ENCODE measurements at places on chromosomes 2 and 18.

DNA sequence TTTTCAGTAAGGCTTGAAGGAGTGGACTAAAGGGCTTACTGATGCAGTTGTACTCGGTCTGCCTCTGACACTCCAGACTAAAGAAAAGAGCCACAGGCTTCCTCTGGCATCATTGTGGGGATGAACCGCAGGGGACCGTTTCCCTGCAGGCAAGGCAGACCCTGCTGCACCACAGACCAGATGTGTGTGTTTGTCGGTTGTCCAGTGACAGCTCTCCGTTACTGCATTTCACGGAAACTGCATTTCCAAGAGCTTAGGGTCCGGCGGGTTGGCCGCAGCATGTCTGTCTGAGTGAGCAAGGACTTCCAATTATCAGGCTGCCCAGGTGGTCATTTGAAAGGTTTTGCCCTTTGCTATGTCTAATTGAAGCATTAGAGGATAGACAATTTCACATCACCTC lies 98.1 kb downstream of the FAM210A start:
- DNase-seq = no peak

- no peak for DNase-seq
Observed at GRCh38 chr2:230814616-230815015, 50.1 kb upstream of the ITM2C start.

GRCh38 chr2:190551928-190552327 lies 17.4 kb upstream of the NEMP2 start:
- DNase-seq = no peak

GRCh38 chr18:74608681-74609080 lies 11.0 kb downstream of the ZNF407 start:
- no peak for DNase-seq

DNA sequence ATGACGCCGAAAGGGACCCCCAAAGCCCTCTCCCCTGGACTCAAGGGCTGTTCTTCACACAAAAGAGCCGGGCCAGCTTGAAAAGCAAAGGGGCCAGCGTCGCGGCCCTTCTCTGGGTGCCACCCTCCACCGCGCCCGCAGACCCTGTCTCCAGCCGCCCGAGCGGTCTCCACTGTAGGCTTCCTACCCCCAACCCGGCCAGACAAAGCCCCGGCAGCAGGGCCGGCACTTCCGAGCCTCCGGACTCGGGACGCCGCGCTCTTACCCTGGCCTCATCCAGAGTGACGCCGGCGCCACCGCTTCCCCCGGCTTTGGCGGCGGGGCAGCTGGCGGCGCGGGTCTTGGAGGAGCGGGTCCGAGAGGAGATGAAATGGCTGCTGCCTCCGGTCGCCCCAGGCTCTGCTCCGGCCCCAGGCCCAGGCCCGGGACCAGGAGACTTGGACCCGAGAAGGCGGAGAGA lies 603 bp downstream of the ATAD2B start:
- DNase-seq = peak; percentile 90

DNA sequence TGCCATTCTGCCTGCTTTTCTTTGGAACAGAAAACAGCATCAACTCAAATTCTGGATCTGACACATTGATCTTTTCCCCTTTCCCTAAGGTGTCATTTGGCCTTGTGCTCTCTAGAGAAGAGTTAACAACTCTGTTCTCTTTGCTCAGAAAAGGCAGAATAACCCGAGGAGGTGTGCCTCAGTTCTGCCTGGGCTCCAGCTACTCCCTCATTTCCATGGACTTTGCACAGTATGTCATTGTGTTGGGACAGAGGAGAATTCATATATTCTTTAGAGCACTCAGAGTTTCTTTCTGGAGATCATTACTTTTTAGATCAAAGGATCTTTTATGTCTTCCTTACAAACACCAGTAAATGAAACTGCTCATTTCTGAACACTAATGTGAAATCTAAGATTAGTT lies 249.1 kb downstream of the PHLPP1 start:
- no peak for DNase-seq

DNA sequence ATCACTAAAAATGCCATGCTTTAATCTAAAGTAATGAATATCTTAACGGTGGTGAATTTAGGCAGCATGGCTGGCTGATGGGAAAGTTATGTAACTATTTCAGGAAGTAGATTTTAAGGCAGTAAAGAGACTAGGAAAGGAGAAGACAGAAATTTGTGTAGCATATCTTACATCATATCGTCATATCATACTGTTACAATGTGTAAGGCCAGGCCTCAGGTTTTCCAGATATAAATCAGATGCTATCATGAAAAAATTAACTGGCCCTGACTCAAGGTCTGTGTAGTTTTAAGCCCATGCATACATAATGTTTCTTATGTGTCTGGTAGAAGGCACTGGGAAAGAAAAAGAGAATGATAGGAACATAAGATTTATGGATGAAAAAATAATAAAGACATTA lies 8.9 kb upstream of the FAP start:
- no peak for DNase-seq

- DNase-seq = no peak
Observed at GRCh38 chr2:155033652-155034051, 335.2 kb downstream of the KCNJ3 start.

- no peak for DNase-seq
Observed at GRCh38 chr2:46119453-46119852, 177.8 kb upstream of the EPAS1 start.

GRCh38 chr18:22700920-22701319 lies 232.2 kb upstream of the RBBP8 start:
- no peak for DNase-seq

GRCh38 chr18:62370366-62370765 lies 45.3 kb downstream of the TNFRSF11A start:
- DNase-seq = no peak

DNA sequence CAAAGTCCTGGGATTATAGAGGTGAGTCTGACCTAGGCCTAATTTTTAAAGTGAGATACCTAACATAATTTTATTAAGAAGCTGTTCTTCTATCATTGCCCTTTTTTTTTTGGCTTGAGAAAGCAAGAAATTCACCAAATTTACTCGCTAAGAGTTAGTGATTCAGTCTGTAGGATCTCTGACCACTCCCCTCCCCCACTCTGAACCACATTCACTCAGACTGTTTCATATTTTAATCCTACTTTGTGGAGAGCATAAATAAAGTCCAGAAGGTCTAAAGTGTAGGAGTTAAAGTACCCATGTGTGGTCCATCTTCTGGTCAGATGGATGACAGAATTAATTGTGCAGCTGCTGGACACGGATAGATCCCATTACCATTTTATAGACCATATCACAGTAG lies 115.8 kb upstream of the MGAT5 start:
- DNase-seq = no peak

DNA sequence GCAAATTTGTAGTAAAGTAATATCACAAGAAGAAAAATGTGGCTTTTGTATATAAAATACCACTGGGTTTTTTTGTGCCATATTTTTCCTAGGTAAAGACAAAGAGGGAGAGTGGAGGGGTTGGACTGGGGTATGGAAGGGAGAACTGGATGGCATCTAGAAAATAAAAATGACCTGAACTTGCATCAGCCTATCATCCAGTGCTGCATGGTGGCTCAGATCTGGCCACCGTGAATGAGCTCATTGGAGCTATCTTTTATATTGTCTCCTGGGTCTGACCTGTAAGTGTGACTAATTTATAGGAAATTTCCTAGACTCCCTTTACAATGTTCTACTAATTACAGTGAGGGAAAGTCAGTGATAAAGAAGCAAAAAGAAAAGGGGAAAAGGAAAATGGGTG lies 369.0 kb downstream of the TMEM182 start:
- no peak for DNase-seq

DNA sequence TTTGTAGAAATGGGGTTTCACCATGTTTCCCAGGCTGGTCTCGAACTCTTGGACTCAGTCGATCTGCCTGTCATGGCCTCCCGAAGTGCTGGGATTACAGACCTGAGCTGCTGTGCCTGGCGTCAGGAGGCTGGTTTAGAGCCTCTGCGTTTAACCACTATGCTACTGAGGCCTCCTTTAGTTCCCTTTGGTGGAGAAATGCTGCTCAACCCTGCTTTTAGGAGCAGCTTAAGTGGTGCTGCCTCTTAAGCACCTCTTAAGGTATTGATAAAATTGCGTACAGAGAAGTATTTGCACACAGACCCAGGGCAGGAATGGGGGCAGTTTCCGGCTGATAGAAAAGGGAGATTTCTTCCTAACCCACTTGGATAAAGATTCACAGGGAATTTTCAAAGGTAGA lies 8.0 kb downstream of the CD8A start:
- no peak for DNase-seq

DNA sequence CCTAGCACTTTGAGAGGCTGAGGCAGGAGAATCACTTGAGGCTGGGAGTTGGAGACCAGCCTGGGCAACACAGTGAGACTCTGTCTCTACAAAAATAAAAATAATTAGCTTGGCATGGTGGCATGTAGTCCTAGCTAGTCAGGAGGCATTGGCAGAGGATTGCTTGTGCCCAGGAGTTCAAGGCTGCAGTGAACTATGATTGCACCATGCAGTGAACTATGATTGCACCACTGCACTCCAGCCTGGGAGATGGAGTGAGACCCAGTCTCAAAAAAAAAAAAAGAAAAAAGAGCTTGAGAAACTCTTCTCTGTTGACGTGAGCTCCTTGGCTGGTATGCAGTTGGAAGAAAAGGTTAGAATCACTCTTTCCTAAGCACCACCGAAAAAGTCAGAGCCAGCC lies 125.1 kb upstream of the TNP1 start:
- DNase-seq = no peak

GRCh38 chr2:224930124-224930523 lies 112.1 kb downstream of the DOCK10 start:
- DNase-seq = no peak

DNA sequence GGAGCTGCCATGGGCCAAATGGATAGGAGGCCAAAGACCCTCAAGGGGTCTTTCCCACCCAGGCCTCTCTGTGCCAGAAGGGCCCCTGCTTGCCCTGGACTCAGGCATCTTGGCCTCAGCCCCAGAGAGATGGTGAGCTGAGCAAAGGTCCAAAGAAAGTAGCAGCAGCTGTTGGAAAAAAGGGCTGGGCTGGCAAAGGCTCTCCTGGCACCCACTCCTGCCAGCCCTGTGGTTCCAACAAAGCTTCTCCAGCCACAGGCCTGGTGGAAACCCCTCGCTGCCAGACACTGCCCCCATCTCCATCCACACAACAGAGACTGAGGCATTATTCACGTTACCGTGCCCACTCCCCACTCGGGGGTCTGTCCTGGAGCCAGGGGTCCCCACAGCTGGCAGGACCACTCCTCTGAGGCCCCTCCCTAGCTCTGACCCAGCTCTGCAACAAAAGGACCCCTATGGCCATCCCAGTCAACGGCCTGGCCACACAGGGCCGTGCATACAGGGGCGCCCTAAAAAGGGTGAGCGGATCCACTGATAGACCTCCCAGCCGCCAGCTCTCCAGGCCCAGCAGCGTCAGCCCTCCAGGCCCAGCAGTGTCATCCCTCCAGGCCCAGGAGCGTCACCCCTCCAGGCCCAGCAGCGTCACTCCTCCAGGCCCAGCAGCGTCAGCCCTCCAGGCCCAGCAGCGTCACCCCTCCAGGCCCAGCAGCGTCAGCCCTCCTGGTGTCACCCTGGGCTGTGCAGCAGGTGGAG lies 10.1 kb downstream of the BIN1 start:
- DNase-seq = no peak

DNA sequence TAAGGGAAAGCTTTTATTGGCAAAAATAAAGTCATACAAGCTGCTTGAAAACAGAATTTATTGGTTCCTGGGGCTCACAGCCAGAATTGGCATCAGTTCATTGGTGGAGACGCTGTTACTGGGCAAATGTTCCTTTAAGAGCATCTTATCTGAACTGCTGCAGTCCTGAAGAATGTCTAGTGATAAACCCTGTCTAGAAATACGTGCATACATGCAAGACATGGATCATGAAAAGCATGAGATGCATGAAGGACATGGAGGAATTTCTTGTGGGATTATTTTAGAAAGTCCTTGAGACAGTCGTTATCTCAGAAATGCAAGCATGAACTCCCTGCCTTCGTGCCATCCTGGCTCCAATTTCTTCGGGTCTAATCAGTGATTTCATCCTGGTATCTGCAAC lies 32.5 kb upstream of the FHOD3 start:
- DNase-seq = no peak

DNA sequence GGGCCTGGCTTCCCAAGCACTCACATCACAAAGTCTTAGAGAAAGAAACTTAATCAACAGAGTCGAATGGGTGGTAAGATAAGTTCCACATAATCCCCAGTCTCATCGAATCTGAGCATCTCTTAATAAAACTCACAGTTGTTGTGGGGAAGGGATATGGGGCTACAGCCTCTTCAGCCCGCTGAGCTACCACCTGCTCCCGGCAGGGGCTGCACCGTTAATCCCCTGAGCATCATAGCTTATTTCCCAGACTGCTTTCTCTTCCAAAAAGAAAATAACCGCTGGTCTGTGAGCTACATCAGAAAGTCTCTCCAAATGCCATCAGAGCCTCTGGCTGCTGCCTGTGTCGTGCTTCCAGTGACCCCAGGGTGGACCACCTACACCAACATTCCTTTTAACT lies 139.4 kb upstream of the CELF4 start:
- DNase-seq = no peak

- DNase-seq = peak; percentile 23
Observed at GRCh38 chr18:57589161-57589560, 2.7 kb upstream of the FECH start.

DNA sequence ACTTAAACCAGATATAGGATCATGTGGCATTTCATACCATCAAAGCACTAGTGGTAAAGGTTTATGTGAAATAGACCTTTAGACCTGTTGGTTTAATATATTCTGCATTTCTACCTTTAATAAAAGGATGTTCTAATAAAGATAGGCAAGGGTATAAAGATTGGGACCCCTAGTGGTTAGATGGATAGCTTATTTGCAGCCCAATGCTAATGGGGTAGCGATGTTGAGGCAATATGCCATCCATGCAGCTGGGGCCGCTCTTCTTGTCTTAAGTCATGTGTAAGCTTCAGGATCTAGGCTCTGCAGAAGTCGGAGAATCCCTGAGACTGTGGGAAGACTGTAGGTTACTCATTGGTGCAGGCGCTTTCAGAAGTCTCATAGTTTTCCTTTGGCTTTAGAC lies 114.9 kb downstream of the ICOS start:
- no peak for DNase-seq

DNA sequence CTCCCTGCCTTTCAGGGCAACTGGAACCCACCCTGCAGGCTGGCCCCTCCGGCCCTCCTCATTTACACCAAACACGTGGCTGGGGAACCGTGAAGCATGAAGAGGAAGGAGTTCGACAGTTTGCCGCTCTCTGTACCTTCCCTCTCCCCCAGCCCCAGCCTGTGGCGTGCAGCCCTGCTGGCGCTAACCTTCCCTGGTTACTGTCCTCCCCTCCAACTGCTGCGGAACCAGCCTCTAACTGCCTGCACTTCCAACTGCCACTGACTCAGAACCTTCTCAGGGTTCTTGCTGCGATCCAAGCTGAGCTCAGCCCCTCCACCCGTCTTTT lies 19.2 kb upstream of the GNAL start:
- no peak for DNase-seq

DNA sequence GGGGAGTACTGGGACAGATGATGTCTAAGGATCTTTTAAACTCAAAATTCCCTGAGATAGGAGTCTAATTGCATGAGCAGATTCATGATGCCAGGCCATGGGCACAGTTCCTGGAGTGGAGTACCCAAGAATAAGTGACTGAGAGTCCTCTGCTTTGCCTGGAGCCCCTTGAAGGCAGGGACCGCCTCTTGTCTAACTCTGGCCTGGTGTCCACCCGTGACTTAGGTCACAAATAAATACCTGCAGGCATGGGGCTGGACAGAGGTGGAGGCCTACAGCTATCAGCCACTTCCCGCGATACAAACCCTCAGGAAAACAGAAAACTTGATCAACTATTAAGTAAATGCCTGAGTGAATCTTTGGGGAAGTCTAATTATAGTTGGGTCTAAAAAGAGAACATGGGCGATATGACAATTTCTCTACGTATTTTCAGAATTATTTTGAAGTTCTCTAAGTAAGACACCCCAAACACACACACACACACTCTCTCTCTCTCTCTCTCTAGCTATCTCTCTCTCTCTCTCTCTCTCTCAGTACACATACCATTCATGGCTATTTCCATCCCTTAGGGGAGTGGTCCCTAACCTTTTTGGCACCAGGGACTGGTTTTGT lies 1.8 kb upstream of the WIPF1 start:
- DNase-seq = no peak
